Non-pigmented ciliary epithelial cell (primary cell): ENCODE measurements at places on chromosomes 1 and 21.

DNA sequence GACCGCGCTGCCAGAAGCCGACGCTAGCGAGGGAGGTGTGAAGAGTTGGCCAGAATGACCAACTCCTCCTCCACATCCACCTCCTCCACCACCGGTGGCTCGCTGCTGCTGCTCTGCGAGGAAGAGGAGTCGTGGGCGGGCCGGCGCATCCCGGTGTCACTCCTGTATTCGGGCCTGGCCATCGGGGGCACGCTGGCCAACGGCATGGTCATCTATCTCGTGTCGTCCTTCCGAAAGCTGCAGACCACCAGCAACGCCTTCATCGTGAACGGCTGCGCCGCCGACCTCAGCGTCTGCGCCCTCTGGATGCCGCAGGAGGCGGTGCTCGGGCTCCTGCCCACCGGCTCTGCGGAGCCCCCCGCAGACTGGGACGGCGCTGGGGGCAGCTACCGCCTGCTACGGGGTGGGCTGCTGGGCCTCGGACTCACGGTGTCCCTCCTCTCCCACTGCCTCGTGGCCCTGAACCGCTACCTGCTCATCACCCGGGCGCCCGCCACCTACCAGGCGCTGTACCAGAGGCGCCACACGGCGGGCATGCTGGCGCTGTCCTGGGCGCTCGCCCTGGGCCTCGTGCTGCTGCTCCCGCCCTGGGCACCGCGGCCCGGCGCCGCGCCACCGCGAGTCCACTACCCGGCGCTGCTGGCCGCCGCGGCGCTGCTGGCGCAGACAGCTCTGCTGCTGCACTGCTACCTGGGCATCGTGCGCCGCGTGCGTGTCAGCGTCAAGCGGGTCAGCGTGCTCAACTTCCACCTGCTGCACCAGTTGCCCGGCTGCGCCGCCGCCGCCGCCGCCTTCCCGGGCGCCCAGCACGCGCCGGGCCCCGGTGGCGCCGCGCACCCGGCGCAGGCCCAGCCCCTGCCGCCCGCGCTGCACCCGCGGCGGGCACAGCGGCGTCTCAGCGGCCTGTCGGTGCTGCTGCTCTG, 1.2 kb downstream of the GPR88 start:
- DNase-seq, result no peak

DNA sequence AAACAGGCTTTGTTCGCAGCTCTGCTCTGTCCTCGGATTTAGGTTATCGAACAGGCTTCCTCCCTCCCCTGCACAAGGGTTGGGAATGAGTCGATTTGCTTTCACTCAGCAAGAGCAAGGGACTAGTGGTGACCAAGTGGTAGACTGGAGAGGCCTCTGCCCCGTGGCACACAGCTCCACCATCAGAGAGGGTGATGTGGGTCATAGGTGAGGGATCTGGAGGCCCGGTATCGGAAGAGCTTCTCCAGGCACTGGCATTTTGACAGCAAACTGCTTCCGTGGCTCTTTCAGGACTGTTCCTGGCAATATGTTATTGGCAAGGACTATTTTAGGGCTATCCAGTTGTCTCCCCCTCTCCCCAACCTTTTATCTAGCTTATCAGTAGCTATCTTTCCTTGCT, 3.1 kb upstream of the ELF3 start:
- no peak for DNase-seq

DNA sequence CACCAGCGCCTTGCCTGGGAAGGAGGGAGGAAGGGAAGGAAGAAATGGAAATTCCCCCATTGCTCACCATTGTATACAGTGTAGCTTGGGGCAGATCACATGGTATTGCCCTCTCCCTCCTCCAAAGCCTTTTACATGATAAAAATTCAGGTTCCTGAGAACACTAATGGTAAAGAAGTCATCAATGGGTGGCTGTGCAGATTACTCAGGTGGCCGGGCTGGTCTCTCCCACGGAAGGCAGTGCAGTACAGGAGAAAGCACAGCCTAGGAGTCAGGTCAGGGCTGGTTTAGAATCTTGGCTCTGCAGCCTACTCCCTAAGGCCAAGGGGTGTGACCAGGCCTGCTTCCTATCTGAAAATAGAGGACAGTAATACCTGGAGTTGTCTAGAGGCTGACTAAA, 107.9 kb downstream of the SUSD4 start:
- DNase-seq, result no peak

- DNase-seq, result no peak
Observed at GRCh38 chr1:38097284-38097898, 50.8 kb upstream of the POU3F1 start.

DNA sequence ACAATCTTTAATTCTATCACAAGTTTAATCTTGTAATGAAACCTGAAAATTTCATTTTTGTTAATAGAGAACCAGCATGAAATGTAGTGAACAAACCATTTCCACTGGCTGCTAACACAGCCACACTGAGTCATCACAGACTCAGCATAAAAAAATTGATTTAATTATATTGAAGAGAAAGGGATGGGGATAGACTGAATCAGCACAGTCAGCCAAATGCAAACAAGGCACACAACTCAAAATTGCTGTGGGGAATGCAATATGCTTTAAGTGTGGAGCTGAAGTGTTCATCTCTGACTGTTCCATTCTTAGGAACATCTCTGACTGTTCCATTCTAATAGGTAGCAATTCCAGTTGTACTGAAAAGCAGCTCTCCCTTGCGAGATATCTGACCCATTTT, 299.8 kb downstream of the MRPL39 start:
- no peak for DNase-seq

DNA sequence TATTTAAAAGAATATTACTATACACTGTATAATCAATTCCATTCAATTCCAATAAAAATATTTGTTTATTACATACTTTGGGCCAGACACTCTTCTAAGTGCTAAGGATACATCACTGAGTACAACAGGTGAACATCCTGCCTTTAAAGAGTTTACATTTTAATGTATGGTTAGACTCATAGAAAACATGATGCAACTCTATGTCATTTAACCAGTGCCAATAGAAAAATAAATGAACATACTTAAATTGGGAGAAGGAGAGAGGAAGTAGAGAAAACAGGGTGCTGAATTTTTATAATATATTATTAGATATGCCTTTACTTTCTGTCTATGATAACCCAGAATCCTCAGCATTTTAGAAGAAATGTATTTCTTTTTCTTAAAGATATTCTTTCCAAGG, 119.2 kb downstream of the TSEN15 start:
- DNase-seq, result no peak

DNA sequence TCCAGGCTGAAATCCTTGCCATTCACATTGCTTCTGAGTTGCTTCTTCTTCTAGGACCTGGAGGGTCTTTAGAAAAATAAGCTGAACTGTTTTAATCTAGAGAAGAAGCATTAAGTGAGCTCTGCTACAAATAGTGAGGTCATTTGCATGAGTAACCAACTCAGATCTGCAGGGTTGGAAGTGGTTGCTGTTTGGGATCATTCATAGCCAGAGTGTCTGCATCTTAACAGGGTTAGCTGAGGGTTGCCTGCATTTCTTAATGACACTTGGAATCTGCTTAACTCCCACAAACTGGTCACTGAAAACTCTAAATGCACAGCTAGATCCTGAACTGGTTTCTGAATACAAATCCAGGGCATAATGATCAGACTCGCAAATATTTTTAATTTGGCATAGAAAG, 9.9 kb downstream of the CNIH3 start:
- peak; percentile 84 for DNase-seq

GRCh38 chr1:38186566-38186965, 140.0 kb upstream of the POU3F1 start:
- no peak for DNase-seq

GRCh38 chr1:234214129-234214910, 158.9 kb upstream of the COA6 start:
- DNase-seq, result no peak

GRCh38 chr1:23083714-23084480, 64.6 kb downstream of the KDM1A start:
- DNase-seq, result no peak

DNA sequence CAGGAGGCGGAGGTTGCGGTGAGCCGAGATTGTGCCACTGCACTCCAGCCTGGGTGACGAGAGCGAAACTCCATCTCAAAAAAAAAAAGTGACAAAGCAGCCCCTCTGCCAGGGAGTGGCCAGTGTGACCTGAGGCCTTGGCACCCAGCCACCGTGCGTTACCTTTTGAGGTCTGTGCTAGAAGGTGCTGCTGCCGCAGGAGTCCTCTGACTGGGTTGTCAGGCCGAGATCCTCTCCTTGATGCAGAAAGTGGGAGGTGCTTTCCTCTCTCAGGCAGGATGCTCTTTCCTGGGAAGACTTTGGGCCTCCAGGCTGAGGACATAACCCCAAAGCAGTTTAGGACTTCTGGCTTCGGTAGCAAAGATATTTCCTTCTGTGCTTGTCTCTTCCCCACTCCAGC, 280.5 kb upstream of the VAMP3 start:
- no peak for DNase-seq

DNA sequence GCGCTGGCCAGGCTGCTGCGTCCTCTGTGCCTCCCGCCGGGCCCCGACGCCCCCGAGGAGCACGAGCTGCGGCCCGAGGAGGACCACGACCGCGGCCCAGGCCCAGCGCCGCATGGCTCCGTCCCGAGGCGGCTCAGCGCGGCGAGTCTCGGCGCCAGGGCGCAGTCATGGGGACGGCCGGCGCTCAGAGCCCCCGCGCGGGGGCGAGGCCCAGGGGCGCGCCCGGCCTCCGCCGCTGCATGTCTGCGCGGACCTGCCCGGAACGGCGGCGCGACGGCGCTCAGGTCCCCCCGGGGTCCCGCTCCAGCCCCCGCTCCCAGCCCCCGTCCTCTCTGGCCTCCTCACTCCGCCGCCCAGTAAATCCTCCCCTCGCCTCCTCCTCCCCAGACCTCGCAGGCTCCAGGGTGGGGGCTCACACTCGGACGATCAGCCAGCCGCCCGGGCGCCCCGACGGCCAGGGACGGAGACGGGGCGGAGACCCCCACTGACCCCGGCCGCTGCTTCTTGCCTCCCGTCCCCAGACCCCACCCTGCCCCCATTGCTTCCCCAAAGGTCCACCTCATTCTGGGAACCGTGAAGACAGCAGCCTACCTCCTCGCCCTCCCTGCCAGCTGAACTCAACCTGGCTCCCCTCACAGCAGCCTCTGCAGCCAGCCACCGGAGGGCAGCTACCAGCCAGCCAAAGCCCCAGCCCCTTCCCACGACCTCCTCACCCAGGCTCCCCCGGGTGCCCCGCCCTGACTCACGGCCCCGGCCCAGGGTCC, at the start of gene C1QTNF12:
TSS of gene C1QTNF12 (minus strand) at position 146 of the 764 bp plus-strand sequence. CDS start at position 114, 32 bp downstream.
- no peak for DNase-seq

GRCh38 chr1:204498981-204499380, 4.4 kb upstream of the PIK3C2B start:
- no peak for DNase-seq

- DNase-seq, result no peak
Observed at GRCh38 chr1:214280386-214281020, 456 bp upstream of the SMYD2 start.

GRCh38 chr1:159756397-159756796, 24.4 kb upstream of the DUSP23 start:
- no peak for DNase-seq

- DNase-seq, result no peak
Observed at GRCh38 chr1:205920861-205921569, 22.2 kb downstream of the SLC26A9 start.

DNA sequence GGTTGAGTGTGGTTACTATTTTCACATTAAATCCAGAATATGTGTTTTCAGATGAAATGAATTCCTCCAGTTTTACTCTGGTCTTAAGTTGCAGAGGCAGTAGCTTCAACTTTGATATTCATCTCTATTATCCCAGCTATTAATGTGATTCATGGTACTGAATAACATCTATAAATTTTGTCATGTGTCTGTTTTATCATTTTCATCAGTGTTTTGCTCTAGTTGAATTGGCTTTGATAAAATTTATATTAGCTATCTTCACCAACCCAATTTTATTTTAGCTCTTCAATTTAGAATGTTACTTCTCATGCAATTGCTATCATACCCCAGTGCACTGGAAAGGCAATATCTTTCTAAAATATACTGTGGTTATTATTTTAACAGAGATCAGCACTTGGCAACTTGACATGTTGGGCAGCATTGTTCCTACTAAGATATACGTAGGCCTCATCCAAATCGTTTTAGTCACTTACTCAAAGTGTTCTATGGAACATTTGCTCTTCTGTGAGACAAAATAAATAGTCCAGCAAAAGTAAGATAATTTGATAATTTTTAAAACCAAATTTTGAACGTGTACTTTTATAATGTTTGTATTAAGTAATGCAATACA, 184.3 kb downstream of the NCAM2 start:
- no peak for DNase-seq

GRCh38 chr1:13771745-13772144, 71.8 kb downstream of the PRDM2 start:
- DNase-seq, result no peak

- no peak for DNase-seq
Observed at GRCh38 chr1:38990386-38990737, 714 bp upstream of the AKIRIN1 start.

GRCh38 chr1:159011751-159012150, 2.0 kb downstream of the IFI16 start:
- DNase-seq, result no peak

DNA sequence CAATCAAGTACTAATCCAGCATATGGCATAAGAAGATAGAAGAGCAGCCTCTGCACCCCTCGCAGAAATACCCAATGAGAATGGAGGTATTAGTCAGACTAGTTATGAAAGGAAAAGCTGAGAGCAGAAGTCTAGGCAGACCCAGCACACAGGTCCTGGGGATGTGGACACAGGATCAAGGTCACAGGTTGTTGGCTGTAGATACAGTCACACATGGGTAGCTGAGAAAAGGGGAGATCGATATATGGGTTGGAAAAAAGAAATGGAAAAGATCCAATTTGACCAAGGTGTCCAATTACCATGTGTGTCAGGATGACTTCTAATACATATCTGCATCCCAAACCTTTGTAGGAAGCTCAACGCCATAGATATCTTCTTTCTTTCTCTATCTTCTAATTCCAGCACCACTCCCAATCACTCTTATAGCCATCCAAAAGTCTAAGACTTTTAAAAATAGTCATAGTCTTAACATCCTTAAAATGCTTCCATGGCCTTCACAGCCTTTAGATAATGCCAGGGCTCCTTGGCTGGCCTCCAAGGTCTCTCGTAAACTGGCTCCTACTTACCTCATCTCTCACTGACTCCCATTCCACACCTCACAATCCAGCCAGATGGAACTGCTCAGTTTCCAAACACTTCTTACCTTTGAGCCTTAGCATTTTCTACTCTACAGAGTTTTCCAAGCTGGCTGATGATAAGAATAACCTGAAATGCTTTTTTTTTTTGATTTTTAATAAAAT, 8.3 kb upstream of the ZC3H11B start:
- no peak for DNase-seq

DNA sequence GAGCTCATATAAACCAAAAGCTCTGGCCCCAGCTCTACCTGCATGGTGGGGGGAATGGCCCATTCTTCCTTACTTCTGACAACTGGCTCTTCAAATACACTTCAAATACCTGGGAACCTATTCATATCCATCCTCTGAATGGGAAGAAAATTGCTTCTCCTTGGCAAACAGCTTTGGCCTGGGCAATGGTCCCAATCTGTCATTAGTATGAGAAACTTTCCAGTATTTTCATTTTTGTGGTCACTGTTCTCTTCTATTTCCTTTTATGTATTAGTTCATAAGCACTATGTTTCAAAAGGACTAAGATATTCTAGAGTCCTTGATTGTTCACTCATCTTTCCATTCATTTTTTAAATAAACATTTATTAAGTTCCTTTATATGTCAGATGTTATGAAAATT, 5.2 kb upstream of the HSD3B2 start:
- DNase-seq, result peak; percentile 2
